Calu3 (cell line): ENCODE measurements at places on chromosomes 3 and 15. TPM values are rescaled to one million over a fixed set of nuclear protein-coding genes. Genes with fewer than 3 reads are reported as not detected.

ZBTB47 gene
- 6.0 and 7.2 TPM in 2 replicates for total RNA-seq

C3orf22 gene
- total RNA-seq: not detected in 2 replicates

GRCh38 chr15:65888981-65889380 lies 19.7 kb downstream of the RAB11A start:
- no peak for DNase-seq

DNA sequence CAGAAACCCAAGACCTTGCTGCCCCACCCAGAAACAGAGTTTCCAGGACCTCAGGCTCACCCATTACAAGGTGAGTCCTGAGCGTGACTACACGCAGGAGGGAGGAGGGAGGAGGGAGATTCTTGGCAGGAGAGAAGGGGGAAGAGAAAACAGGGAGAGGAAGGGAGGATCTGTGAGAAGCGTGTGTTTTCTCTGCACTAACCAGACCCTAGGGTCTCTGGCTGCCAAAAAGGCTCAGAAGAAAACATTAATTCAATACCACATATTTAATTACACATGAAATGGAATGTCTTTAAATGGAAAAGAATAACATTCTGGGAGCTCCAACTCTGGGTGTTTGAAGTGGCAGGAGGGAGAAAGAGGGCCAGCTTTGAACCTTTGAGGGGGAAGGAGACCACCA lies 309.0 kb downstream of the NTRK3 start:
- DNase-seq: no peak

DNA sequence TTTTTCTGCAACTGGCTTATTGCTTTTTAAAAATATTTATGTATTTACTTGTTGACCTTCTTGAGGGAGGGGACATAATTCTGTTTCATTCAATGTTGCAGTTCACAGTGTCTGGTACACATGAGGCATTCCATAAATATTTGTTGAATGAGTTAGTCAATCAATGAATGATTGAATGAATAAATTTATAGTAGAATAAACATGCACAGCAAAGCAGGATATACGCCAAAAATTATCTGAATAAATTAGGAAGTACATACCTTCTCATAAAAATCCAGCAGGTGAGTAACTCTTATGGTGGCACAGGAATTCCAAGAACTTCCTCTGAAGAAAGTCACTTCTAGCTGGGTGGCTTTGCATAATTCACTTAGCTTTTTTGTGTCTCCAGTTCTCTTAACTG lies 469.4 kb upstream of the ATP11B start:
- no peak for DNase-seq

GRCh38 chr15:32942401-32942841 lies 224.6 kb downstream of the GREM1 start:
- DNase-seq: no peak

DNA sequence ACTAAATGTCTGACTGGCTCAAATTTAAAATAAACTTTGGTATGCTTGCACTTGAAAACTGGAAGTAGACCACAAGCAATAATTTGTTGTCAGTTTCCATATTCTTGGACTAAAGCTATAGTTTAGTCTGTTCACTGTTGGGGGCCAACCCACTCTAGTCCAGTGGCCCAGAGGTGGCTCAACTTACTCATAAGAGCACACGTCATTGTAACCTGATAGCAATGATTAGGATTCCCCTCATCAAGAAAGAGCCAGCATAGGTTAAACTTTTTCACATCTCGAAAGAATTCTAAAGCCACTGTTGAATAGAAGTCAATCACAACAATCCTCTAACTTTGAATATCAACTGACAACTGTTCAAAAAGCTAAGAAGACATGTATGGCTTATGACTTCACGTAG lies 147.0 kb downstream of the MEIS2 start:
- DNase-seq: no peak
